ENCODE measurements at places on chromosomes 3 and 15.

DNA sequence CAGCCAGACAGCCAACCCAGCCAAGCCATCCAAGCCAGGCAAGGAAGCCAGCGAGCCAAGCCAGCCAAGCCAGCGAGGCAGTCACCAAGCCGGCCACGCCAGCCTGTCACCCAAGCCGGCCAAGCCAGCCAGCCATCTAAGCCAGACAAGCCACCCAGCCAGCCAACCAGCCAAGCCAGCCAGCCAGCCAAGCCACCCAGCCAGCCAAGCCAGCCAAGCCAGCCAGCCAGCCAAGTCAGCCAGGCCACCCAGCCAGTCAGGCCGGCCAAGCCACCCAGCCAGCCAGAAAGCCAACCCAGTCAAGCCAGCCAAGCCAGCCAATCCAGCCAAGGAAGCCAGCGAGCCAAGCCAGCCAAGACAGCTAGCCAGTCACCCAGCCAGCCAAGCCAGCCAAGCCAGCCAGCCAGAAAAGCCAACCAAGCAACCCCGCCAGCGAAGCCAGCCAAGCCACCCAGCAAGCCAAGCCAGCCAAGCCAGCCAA, 201.2 kb downstream of the GOLGA6L6 start:
- no peak for DNase-seq

DNA sequence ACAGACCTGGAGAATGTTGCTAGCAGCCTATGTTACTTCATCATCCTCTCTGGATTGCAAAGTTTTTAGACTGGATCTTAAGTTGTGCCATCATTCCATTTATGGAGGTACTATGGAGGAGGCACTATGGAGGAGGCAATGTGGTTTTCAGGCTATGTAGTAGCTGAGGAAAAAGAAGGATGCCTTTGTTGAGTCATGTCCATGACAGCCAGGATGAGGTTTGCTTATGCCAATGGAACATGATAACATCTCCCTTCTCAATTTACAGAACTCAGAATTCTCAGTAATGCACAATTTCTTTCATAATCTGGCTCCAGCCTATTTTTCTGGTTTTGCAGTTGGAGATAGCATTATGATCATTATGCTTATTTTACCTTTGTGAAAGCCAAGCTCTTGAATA, 65.9 kb upstream of the TMEM108 start:
- no peak for DNase-seq

DNA sequence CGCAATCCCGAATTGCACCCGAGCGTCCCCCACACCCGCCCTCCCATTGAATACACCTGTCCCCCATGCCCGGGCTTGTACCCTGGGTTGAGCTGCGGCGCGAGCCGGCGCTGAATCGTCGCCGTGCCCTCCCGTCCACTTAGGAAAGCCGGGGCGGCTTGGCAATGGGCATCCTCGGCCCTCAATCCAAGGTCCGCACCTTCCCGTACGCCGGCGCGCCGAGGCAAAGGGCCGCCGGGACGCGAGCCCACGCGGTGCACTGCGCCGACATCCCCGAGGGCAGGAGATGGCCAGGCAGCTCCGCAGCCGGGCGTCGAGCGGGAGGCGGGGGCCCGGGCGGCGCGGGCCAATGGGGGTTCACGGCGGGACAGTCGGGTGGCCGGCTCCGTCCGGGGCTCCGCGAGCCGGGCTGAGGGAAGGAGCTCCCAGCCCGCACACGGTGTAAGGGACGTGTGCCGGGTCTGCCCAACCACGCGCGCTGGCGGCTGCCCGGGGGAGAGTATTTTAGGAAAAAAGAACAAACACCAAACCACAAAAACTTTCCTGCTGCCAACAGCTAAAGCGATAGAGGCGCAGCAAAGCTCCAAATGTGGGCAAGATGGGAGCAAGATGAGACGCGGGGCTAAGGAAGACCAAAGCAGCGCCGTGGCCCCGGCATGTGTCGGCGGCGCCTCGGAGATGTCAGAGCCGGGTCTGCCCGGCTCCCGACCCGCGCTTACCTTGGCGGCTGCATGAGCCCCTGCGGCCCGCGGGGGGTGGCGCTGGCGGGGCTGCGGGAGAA, 621 bp downstream of the RGMA start:
- DNase-seq, result no peak

DNA sequence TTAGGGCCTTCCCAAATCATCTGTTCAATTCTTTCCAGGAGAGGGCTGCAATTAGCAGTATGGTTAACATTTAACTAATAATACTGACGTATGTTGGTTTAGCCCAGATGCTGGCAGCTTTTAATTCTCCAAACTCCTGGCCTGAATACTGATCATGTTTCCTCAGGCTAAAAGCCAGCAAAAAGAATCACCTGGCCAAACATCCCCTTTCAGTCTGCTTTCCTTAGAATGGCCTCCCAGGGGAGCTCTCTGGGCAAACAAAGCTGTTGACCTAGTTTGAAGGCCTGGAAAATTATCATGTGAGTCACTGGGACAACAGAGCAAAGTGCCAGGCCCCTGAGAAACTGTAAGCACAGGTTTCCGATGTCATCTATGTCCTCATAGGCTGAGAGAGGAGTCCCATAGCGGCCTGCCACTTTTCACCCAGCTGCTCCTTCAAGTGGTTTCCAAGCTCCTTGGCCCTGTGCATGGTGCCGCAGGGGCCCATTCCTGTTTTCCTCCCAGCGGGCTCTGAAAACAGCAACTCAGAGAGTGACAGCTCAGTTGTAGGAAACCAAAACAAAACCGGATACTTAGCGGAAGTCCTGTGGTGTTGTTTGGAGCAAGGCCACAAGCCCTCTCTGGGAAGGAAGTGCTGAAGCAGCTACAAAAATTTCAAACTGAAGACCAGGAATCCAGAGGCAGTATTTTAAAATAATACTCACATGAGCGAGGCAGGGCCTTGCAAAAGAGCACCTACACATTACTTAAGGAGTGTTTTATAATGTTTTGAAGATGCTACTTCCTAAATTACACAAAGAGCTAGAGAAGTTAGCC, 36.5 kb upstream of the RAB11A start:
- DNase-seq, result peak; percentile 32

GRCh38 chr15:25717457-25718168, 145.5 kb downstream of the ATP10A start:
- DNase-seq, result no peak

DNA sequence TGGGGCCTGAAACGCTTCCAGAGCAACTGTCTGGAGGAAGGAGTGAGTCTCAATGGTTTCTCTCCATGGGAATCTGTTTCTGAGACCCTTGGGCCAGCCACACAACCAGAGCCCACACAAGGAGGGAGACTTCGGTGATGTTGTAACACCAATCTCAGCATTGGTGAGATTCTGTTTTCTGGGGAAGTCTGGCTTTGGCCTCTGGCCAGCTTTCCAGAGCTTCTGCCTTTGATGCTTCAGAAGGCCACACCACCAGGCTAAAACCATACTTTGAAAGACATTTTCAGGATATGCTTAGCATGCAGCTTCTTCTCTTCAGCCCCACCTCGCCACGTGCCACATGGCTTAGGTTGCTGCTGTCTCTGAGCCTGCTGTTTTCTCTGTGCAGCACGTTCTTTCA, 3.6 kb upstream of the EEFSEC start:
- no peak for DNase-seq

GRCh38 chr15:35722501-35722900, 176.5 kb upstream of the DPH6 start:
- no peak for DNase-seq

- DNase-seq, result no peak
Measured at GRCh38 chr15:68638953-68639515, 60.2 kb downstream of the CORO2B start.

- no peak for DNase-seq
Measured at GRCh38 chr3:127064391-127065137, 81.6 kb downstream of the PLXNA1 start.

All from stimulated activated CD8-positive, alpha-beta memory T cell treated with anti-CD3 and anti-CD28 coated beads, Interleukin-2, amount 100 ng/mL, for 48 hours (primary cell).